Muscle of leg (tissue), 16 donors: ENCODE measurements at places on chromosomes 3 and 15. TPM values are rescaled to one million over a fixed set of nuclear protein-coding genes. Genes with fewer than 3 reads are reported as not detected.
A peak's percentile ranks its signal among the peaks of the same experiment; 100 is the strongest.

DNA sequence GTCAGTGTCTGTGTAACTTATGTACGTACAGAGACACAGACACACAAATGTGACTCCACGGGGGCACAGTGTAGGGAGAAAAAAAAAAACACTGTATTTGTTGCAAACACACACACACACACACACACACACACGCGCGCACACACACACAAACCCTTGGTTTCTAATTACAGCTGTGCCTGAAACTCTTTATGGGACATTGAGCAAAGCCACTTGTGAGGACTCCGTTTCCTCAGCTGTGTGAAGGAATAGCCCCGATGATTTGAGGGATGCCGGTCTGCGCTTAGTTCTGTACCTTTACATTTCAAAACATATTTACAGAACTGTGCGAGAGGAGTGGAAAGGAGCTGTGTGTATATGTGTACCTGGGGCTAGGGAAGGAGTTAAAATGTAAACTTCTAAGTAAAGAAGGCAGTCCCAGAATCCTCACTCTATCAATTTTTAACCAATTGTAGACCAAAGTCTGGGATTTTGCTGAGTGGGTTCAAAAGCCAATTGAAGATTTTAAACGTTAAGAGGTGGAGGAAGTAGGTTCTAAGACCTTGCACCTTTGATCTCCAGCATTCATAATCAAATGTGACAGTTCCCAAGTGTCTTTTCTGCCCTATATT lies 5.3 kb upstream of the BCL6 start:
- H3K27me3 ChIP-seq: no peaks in the 10 kb centered on the region
- peak overlapping the region; percentile 37 for H3K4me3 ChIP-seq
- peaks cover 23% of the 10 kb centered on the region for H3K4me1 ChIP-seq
- peak; percentile 66 for DNase-seq
- H3K27ac ChIP-seq: peak overlapping the region; percentile 78

Gene VGLL3
- 21.2 TPM for total RNA-seq

- H3K4me1 ChIP-seq: peaks cover 41% of the 10 kb centered on the region
- no peak overlapping the region for H3K4me3 ChIP-seq
These were observed 33.5 kb downstream of the UMPS start for GRCh38 chr3:124763644-124764358.

Gene MST1
- total RNA-seq: 7.0 TPM

Gene CAPN3
- total RNA-seq: 207 TPM

Gene ANKRD63
- 0.22 TPM for total RNA-seq

GRCh38 chr15:91021516-91022074 lies 799 bp downstream of the VPS33B start:
- H3K4me1 ChIP-seq: peaks cover 6% of the 10 kb centered on the region
- peak overlapping the region; percentile 98 for H3K4me3 ChIP-seq
- peaks cover 8% of the 10 kb centered on the region for H3K36me3 ChIP-seq
- H3K27ac ChIP-seq: peak overlapping the region; percentile 71

GRCh38 chr15:57213862-57214261 lies 162.4 kb upstream of the CGNL1 start:
- H3K27me3 ChIP-seq: no peaks in the 10 kb centered on the region
- no peak overlapping the region for H3K4me3 ChIP-seq
- peaks cover under 1% of the 10 kb centered on the region for H3K36me3 ChIP-seq
- no peak overlapping the region for H3K27ac ChIP-seq
- DNase-seq: peak; percentile 84
